CD4-positive, alpha-beta memory T cell (primary cell): ENCODE measurements at places on chromosomes 6 and 20.

GRCh38 chr6:43781941-43782704 lies 12.1 kb downstream of the VEGFA start:
- no peak for DNase-seq

- DNase-seq = no peak
These were observed 80.1 kb upstream of the ID4 start for GRCh38 chr6:19757036-19757435.

- no peak for DNase-seq
These were observed 78.3 kb downstream of the ZDHHC14 start for GRCh38 chr6:157459327-157459726.

DNA sequence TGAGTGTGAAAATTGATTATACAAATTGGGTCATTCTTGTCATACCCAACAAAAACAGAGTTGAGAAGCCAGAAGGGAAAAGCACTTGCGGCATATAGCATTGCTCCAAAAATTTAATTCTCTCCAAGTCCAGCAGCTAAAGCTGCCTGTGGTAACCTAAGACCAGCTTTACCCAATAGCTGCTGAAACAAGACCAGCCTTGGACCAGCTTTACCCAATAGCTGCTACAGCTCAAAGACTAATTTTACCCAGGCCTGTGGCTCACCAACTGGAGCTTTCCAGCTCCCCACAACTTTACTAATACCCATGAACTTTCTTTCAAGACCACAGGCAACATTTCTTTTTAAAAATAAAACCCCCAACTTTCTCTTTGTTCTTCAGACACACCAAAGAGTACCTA lies 32.8 kb upstream of the ZNF133 start:
- DNase-seq = no peak

- no peak for DNase-seq
These were observed 9.0 kb upstream of the HINT3 start for GRCh38 chr6:125947615-125948014.

GRCh38 chr6:167670938-167671338 lies 155.8 kb upstream of the AFDN start:
- DNase-seq = no peak

DNA sequence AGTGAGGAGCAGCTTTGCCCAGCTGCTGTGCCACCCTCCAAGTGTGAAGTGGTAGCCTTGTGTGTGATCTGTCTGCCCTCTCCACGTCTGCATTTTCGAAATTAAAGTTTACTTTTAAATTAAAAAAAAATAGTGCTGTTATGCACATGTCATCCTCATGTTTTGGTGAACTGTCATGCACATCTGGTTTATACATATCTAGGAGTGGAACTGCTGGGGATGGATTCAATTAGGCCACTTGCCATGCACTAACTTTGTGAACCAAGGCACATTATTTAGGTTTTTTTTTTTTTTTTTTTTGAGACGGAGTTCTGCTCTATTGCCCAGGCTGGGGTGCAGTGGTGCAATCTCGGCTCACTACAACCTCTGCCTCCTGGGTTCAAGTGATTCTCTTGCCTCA lies 3.6 kb downstream of the GTSF1L start:
- DNase-seq = no peak

DNA sequence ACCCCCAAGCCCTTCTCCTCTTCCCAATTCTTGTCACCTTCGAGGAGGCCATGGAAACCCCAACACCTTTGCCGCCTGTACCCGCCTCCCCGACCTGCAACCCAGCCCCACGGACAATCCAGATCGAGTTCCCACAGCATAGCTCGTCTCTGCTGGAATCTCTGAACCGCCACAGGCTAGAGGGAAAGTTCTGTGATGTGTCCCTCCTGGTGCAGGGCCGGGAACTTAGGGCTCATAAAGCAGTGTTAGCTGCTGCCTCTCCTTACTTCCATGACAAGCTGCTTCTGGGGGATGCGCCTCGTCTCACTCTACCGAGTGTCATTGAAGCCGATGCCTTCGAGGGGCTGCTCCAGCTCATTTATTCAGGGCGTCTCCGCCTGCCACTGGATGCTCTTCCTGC lies 675 bp downstream of the ZBTB9 start:
- DNase-seq = no peak
